ENCODE measurements at places on chromosomes 16 and 17.
A peak's percentile ranks its signal among the peaks of the same experiment; 100 is the strongest.

- peak; percentile 54 for DNase-seq
These were observed 31.7 kb downstream of the OSBPL7 start for GRCh38 chr17:47789611-47790561.

- DNase-seq = no peak
These were observed 401.7 kb upstream of the CDH5 start for GRCh38 chr16:65964752-65965151.

GRCh38 chr17:70344386-70345060 is 175.2 kb downstream of the KCNJ2 start:
- no peak for DNase-seq

- DNase-seq = no peak
These were observed 8.3 kb downstream of the WSCD1 start for GRCh38 chr17:6078458-6078871.

DNA sequence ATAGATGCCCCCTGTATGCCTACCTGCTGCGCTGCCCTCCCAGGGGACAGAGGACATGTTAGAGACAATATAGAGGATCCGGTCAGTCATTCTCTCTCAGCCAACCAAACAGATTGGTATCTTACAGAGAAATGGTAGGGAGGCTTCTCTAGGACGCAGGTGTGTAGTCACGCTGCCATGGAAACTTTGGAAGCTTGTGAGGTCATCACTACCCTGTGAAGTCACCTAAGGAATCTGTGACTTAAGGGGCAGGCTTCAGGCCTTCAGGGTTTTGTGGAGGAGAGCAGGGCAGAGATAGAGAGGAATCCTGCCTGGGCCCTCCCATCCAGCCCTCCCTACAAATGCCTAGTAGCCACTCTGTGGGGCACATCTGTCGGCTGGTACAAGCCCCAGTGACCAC is at the start of gene DPEP2NB:
Gene DPEP2NB (minus strand): TSS at position 231 of the 400 bp plus-strand sequence. CDS start 141 bp downstream, at position 90.
- DNase-seq = no peak

DNA sequence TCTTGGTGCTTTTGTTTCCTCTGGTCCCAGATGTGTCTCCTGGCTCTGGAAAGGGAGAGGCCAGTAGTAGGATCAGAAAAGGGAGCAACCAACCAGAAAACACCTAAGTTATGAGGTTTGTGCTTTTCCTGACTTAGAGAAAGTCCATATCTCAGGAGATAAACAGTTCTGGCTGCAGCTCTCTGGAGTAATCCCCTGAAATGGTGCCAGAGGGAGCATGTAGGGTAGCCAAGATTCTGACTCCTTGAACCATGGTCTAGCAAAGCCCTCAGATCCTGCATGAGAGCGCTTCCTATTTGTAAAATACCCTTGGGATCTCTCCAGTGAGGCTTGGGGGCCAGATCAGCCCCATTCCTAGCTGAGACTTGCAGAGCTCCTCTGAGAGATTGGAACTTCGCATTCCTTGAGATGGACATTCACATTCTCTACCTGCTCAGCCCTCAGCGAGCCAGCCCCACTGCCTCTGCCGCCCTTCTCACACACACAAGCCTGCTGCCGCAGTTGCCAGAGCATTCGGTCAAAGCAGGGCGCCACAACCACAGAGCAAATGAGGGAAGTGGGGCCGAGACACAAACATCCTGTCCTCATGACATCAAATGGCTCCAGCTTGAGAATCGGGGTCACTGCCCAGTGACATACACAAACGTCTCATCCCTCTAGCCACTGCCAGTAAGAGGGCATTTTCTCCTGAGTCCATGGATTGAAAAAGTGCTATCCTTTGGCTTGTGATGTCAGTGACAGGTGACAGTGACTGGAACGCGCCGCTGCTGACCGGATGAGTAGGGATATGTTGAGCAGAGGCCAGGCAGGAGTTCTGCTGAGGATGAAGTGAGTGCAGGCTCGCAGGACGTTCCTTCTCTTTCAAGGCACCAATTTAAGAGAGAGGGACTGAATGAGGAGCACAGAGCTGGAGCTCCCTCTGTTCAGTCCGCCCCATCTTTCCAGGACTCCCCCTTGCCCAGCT is 5.0 kb downstream of the ABHD15 start:
- DNase-seq = no peak

- DNase-seq = peak; percentile 62
These were observed 5.7 kb downstream of the GRN start for GRCh38 chr17:44350733-44351226.

- DNase-seq = no peak
These were observed 3.6 kb downstream of the ALDH3A1 start for GRCh38 chr17:19744492-19744891.

DNA sequence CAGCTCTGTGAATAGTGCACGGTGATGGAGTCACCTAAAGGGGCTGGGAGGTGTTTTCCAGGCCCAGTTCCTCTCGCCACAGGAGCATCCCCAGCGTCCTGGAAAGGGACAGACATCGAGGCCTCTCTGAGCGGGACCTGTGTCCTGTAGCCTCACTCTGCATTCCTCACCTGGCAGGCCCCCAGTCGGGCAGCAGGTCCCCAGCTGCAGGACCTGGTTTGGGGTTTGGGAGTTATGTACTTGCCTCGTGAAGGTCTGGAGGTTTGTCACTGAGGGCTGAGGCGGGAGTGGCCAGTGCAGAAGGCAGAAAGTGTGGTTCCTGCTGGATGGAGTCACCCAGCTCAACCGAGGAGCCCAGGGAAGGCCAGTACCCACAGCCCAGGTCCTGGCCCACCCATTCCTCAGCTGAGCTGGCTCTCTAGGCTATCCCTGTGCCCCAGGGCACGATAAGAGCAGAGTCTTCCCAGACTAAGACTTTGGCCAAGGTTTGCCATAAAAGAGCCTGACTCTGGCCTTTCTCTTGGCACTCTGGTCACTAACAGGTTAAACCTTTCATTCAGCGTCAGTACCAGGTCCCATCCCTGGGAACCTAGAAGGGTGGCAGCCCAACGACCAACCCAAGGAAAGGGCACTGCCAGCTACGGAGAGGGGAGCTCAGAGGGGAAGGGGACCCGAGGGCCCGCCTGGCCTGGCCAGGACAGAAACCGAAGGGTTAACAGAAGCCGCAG is 24.4 kb downstream of the TBX4 start:
- DNase-seq = no peak

DNA sequence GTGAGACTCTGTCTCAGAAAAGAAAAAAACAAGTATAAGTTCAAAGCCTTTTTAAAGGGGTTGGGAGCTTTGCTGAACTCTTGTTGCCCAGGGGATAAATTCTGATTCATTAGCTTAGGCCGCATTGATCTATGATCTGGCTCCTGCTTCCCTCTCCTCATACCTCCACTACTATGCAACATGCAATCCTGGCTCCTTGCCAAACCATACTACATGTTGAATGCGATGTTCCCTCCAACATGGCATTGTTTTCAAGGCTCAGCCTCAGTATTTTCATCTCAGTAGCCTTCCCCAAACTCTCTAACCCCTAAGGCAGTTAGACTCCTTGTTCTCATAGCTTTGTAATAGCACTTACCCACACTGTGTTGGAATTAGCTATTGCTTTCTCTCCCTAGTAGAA is 6.2 kb downstream of the REXO5 start:
- no peak for DNase-seq

GRCh38 chr17:40124279-40125141 is 2.7 kb downstream of the MSL1 start:
- DNase-seq = no peak

DNA sequence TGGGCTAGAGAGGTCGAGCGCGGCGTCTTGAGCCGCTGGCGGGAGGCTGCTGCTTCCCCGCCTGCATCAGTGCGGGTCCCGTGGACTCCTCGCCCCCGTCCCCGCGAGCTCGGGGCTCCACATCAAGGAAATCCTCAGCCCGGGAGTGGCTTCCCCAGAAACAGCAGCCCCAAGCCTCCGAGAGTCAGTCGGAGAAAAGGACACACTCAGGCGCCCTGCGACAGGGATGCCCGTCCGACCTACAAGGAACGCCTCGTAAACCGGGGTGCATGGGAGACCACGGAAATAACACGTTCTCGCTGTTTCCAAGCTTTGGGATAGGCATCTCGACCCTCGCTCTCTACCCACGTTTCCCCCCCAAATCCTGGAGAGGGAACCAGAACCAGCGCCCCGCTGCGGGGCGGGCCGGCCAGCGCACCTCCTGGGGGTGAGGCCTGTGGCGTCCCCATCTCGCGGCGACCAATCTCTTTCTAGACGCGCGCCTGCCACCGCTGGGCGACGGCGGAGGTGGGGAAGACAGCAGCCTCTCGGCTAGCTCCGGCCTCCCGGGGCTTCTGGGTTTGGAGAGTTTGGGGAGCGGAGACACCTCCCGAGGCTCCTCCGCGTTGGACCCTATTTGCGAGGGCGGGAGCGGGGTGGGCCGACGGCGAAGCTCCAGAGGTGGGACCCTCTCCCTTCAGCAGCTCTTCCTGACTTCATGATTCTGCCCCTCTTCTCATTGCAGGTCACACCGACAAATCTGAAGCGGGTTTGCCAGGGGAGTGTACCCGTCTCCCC is 759 bp upstream of the TP53I13 start:
- no peak for DNase-seq

GRCh38 chr17:67523101-67523500 is 146.0 kb downstream of the PITPNC1 start:
- no peak for DNase-seq

GRCh38 chr16:7653746-7654461 is 321.3 kb downstream of the RBFOX1 start:
- DNase-seq = no peak

GRCh38 chr17:66524877-66525276 is 222.5 kb downstream of the PRKCA start:
- DNase-seq = no peak

- no peak for DNase-seq
These were observed 965 bp upstream of the TMC6 start for GRCh38 chr17:78129351-78130089.

- DNase-seq = no peak
These were observed 481.0 kb upstream of the SOX9 start for GRCh38 chr17:71639865-71640264.

GRCh38 chr16:67432506-67432890 is 1.6 kb downstream of the HSD11B2 start:
- no peak for DNase-seq

GRCh38 chr17:36132421-36132831 is 28.8 kb downstream of the CCL4 start:
- no peak for DNase-seq

- DNase-seq = peak; percentile 90
These were observed 11.8 kb downstream of the LASP1 start for GRCh38 chr17:38881600-38882191.

- DNase-seq = no peak
These were observed 87.3 kb downstream of the RPA1 start for GRCh38 chr17:1916963-1917715.

- DNase-seq = no peak
These were observed 64.7 kb upstream of the SOX9 start for GRCh38 chr17:72056155-72056554.

GRCh38 chr17:34793231-34793908 is 167.9 kb downstream of the CCT6B start:
- no peak for DNase-seq

DNA sequence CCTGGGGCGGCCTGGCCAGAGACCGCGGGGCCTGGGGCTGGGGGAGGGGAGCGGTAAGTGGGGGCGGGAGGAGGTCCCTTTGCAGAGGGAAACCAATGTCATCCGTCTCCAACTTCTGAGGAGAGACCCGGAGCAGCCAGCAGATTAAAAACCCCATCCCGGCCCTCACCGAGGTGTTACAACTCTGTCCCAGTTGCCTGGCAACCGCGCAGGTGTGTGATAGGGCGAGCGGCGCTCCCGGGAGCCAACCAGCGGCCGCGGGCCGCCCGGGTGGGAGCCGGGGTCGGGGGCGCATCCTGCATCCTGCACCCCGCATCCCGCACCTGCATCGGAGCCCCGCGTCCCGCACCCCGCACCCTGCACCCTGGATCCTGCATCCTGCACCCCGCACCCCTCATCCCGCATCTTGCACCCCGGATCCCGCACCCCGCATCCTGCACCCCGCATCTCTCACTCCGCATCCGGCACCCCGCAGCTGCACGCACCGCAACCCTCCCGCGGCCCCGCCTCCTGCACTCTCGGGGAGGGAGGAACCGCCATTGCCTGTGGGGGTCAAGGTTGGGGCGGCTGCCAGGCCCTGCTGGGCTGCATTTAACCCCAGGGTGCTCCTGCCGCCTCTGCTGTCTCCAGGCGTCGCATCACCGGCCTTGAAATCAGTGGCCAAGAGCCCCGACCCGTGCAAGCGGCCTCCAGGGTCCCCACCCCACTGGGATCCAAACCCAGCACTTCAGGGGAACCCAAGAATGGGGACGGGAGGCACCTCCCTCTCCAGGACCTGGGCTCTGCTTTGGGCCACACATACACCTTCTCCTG is 47.3 kb downstream of the RTN4RL1 start:
- DNase-seq = no peak

DNA sequence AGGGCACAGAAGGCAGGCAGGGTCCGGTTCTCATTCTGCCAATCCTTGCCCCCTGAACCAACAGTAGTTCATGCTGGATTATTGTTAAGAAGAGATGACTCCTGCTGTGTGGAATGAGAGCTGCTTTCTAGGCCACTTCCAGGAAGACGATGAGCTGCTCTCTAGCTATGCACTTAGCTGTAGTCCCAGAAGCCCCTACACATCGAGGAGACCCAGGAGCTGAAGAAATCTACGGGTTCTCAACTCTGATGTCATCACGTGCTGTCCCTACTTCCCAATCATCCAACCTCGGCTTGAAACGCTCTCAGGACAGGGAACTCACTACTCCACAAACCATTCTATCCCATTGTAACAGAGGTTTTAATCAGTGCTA is 29.0 kb upstream of the EMP2 start:
- DNase-seq = peak; percentile 69

- DNase-seq = no peak
These were observed 25.1 kb downstream of the NKD1 start for GRCh38 chr16:50573279-50573678.

DNA sequence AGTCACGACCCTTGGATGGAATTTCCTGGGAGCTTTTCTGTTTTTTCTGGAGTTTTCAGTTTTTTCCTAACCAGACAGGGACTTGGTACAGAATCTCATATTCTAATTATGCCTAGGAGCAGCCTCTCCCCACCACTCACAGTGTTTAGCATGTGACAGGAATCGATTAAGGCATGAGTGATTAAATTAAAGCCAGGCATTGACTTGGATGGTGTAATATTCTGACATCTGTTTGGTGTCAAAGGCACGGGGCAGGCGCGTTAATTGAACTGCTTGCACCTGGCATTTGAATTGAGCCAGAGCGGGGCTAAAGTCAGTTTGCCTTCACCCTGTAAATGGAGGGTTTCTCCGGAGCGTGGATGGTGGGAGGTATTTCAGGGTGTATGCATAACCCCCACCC is 11.9 kb downstream of the MAPT start:
- DNase-seq = no peak
